Fibroblast of lung (primary cell): ENCODE measurements at places on chromosomes 16 and 17. TPM values are rescaled to one million over a fixed set of nuclear protein-coding genes. Genes with fewer than 3 reads are reported as not detected.

GLP2R gene
- total RNA-seq = not detected in 2 replicates

PRKCB gene
- total RNA-seq = under 0.01 TPM in 1 of 2 replicates, not detected in the other

STAC2 gene
- under 0.01 TPM in 1 of 2 replicates, not detected in the other for total RNA-seq

HCRT gene
- total RNA-seq = not detected in 2 replicates

SECTM1 gene
- total RNA-seq = 17.3 and 31.1 TPM in 2 replicates

EPX gene
- not detected in 2 replicates for total RNA-seq

TMED6 gene
- total RNA-seq = not detected in 2 replicates

HDAC5 gene
- 66.8 and 125 TPM in 2 replicates for total RNA-seq

VAMP2 gene
- 3.6 and 8.1 TPM in 2 replicates for total RNA-seq

RAPGEFL1 gene
- total RNA-seq = 1.2 and 1.3 TPM in 2 replicates

PCGF2 gene
- 2.3 and 4.0 TPM in 2 replicates for total RNA-seq

TP53TG3C gene
- total RNA-seq = not detected in 2 replicates

CHST5 gene
- total RNA-seq = under 0.01 TPM in 1 of 2 replicates, not detected in the other

TENT4B gene
- total RNA-seq = 11.0 and 12.2 TPM in 2 replicates

EME2 gene
- 5.4 and 8.3 TPM in 2 replicates for total RNA-seq
